ENCODE measurements at places on chromosomes 16 and 17.

- no peak for DNase-seq
These were observed 15.3 kb upstream of the GNA13 start for GRCh38 chr17:65071861-65072260.

- no peak for DNase-seq
These were observed 10.2 kb downstream of the TRARG1 start for GRCh38 chr17:1289695-1290094.

- no peak for DNase-seq
These were observed 27.1 kb upstream of the CIITA start for GRCh38 chr16:10849736-10850477.

DNA sequence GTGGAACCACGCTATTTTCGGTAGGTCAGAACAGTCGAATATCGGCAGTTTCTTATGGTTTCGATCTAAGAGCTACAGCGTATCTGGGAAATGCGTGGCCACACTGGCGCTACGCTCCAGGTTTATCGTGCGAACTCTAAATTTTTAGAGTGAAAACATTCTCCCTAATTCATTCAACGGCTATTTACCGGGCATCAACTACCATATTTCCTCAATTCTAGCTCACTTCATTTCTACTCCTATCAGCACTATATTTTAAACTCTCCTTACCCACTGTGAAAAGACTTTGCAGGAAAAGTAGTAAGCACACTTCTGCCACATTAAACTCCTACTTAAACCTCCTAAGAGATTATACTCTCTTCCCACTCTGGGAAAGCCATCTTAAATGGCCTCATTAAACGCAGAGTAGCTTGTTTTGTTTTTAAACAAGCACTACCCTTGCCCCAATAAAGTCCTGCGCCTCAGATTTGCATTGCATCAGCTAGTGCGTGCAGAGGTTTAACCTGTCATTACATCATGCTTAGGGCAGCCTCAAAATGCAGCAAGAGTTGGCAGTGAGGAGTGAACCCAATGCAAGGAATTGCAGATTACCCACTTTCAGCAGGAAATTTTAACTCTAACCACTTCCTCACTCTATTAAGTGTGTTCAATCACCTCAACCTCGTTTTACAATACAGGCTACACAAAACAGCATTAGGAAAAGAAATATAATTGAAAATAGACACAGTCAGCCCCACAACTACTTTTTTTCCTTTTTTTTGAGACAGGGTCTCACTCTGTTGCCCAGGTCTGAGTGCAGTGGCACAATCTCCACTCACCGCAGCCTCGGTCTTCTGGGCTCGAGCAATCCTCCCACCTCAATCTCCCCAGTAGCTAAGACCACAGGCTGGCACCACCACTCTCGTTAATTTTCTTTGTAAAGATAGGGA lies 18.8 kb downstream of the SIAH1 start:
- DNase-seq: peak; percentile 55

DNA sequence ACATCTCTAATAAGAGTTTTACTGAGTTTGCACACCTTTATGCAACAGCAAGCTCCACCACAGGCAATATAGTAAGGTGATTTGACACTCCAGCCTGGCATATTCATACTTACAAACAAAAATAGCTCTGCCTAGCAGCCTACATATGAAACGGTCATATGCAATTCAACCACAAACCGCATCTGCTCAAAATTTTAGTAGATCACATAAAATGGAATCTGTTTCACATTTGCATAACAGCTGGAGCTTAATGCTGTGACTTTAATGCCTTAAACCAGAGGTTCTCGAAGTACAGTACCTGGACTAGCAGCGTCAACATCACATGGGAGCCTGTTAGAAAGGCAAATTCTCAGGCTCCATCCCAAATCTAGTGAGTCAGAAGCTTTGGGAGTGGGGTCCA lies 578.4 kb downstream of the CDH11 start:
- DNase-seq: no peak

DNA sequence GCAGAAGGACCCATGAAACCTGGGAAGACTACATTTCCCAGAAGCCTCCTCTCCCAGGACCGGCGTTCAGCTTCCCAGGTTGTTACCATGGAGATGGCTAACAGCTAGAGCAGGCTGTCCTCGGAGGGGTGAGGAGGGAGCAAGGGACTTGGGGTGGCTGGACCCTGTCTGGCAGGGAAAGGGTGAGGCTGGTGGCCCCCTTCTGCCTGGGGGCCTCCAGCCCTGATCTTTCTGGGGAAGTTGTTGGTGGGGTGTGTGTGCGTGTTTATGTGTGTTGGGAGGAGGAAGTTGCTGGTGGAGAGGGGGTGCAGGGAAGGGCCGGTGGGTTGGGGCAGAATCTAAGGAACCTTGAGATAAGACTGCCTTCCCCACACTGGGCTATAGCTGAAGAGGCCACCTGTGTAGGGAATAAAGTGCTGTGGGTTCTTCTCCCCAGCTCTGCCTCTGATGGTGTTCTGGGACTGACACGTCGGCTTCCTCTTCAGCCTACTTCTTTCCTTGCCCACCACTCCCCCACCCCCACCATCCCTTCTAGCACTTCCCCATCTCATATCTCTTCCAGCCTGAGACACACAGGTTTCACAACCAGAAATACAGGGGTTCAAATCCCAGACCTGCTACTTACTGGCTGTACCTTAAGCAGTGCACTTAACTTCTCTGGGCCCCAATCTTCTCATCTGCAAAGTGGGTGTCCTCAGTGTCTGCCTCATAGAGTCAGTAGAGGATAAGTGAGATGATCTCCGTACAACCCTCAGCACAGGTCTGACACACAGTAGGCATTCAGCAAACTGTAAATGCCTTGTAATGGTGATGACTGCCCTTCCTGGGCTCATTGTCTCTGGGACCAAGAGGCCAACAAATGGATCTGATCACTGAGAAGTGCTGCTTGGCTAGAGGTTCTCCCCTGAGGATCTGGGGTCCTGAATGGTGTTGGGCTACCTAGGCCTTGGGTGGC lies at the start of gene DRC7:
DRC7 (plus strand) TSS at position 82 of the 955 bp plus-strand sequence. CDS start 3,144 bp downstream, outside the sequence.
- peak; percentile 59 for DNase-seq

DNA sequence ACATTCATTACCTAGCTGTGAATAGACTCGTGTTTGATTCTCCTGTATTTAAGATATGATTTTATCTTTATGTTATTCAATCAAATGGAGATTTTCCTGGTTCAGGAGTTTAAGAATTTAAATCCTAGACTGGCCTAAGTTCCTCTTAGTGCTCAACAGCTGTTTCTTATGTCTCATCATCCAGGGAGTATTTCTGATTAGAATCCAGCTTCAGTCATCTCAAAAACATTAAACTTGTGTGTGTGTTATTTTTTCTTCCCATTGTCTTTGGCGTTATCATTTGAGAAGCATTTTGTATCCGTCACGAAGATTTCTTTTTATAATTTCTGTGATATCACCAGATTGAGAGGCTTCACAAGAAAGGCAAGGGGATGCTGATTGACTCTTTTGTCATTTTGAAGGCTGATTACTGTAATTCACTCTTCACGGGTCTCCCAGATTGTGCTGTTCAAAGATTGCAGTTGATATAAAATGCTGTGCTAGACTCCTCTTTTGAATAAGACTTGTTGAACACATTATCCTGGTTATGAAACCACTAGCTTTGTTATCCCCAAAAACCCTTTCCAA lies 204.8 kb downstream of the CDH8 start:
- no peak for DNase-seq

DNA sequence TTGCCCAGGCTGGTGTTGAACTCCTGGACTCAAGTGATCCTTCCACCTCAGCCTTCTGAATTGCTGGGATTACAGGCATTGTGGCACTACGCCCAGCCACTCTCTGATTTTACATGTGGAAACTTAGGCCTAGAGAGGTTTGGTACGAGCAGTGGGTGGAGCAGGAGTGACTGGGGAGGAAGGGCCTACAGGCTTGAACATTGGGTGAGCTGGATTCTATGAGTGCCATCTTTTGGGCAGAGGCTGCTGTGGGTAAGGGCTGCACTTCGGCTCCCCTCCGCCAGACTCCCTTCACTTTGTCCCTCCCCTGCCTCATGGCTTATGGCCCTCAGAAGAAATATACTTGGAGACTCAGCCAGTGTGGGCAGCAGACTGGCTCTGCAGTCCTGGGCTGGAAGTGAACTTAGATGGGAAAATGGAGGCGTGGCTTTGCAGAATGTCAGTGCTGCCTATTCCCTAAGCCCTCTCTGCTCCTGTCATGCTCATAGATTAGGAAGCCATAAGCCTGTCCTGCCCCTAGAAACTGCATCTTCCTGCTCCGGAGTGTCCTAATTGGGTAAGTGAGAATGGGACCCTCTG lies 9.5 kb upstream of the MRC2 start:
- DNase-seq: no peak

GRCh38 chr17:74117999-74118421 lies 85.5 kb upstream of the RPL38 start:
- DNase-seq: no peak

GRCh38 chr17:32525122-32525521 lies 38.3 kb downstream of the CDK5R1 start:
- no peak for DNase-seq

GRCh38 chr17:81930142-81931125 lies 2.9 kb upstream of the MAFG start:
- DNase-seq: no peak

DNA sequence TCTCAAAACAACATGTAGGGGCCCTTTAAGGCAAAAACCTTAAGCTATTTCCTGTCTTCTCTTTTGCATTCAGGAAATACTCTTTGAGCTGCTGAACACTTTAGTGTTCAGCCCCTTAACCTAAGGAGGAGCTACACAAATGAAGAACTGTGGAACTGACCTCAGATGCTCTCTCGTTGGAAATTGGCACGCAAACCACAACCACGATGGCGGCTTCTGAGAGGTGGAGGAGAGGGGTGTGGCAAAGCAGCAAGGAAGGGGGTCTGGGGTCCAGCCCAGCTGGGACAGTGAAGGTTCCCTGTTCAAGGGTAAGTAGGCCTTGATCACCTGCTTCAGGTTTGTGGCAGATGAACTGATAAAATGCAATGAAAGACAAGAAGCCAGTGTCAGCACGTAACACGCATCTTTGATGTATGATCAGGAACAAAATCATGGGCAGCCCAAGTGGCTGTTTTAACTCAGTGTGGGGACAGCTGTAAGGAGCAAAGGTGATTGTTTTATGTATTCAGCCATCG lies 291.6 kb upstream of the TNRC6C start:
- DNase-seq: no peak

DNA sequence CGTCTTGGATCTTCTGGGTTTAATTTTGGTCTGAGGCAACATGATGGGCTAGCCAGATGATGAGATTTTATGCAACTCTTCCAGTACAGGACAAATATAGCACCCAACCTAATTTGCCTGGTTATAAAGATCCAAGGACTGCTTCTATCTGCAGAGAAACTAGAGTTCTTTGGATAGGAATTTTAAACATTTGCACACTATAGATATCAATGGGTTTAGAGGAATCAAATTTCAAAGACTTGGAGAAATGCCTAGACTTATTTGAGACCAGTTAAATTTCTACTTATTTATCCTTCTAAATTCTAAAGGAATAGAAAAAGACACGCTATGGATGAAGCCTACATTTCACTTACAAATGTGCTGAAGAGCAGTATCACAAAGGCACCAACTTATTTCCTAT lies 12.6 kb downstream of the PMFBP1 start:
- DNase-seq: no peak

- no peak for DNase-seq
These were observed 16.5 kb downstream of the SNF8 start for GRCh38 chr17:48927978-48928745.

- DNase-seq: no peak
These were observed 22.8 kb downstream of the COX11 start for GRCh38 chr17:54945671-54946070.

DNA sequence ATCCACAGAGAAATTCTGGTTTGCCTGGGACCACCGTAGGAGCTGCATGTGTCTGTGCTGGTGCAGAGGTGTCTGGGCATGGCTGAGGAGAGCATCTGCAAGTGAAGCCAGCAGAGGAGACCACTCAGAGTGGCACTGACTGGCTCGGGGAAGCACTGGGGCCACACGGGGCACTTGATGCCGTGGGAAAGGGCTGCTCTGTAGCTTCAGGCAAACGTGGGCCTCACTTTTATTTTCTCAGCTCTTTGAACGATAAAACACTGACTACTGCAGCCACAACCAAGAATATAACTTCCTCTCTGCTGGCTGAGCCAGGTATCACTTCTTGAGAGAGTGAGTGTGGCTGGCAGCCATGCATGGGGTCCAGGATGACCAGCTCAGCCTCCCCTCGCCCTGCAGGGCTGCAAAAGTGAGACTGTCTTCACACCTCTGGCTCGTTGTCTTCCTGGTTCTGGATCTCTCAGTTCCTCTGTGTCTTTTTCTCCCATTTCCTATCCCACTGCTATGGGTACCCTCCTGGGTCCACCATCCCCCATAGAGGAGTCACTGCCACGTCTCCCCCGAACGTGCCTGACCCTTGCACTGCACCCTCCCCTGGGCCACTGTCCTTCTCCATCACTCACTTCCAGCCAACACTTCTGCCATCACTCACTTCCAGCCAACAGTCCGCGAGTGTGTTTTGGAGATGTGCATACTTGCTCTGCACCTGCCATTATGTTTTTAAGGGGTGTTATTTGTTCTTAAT lies 201.4 kb upstream of the CHMP6 start:
- DNase-seq: no peak

- DNase-seq: no peak
These were observed 55.1 kb downstream of the WNT3 start for GRCh38 chr17:46763416-46763815.

DNA sequence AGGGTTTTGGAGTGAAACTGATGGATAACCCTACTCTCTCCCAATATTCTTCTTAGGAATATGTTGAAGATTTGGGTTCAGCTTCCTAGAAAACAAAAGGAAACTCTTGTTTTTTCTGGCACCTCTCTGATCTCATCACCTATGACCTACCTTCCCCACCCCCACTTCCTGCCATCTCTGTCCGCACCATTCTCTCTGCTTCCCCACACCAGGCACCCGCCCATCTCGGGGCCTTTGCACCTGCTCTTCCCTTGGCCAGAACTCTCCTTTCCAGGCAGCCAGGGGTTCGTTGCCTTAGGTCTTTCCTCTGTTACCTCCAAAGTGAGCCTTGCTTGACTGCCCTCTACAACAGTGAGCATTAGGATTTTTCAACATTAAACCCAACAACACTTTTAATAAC lies 159.7 kb downstream of the IRX3 start:
- no peak for DNase-seq

DNA sequence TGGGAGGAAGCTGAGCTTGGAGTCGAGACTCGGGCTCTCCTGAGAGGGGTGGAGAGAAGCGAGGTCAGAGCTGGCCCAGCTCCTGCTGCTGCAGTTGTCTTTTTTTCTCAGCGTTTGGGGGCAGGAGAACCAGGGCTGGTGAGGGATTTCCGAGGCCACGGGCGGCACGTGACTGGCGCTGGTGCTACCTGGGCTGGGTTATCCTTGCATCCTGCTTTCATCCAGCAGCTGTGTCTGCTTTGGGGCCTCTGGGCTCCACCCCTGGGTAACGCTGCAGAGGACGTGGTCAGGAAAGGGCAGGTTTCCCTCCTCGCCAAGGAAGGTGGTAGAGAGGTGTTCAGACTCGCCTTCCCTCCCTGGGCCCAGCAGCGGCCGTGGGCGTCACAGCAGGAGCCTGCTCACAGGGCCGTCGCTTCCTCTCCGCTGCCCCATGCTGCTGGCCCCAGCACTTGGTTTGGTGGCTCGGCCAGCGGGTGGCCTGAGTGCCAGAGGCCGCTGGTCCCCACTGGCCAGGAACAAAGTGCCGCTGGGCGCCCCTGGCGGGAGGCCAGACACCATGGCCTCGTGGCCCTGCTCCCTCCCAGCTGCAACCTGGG lies 22.5 kb downstream of the GSE1 start:
- no peak for DNase-seq

GRCh38 chr17:81838753-81839255 lies 4.0 kb upstream of the PPP1R27 start:
- DNase-seq: no peak

Data from suppressor macrophage treated with lipopolysaccharide for 4 hours (primary cell).